Skeletal muscle tissue (tissue), 5 donors: ENCODE measurements at places on chromosomes 7 and 10. TPM values are rescaled to one million over a fixed set of nuclear protein-coding genes. Genes with fewer than 3 reads are reported as not detected.

Gene ZNF92
- 4.7 TPM for total RNA-seq

Gene C10orf105
- total RNA-seq = not detected

Gene CCDC172
- not detected for total RNA-seq

Gene MKI67
- total RNA-seq = 6.3 TPM

Gene TMEM140
- 1.6 TPM for total RNA-seq

Gene INSYN2A
- under 0.01 TPM for total RNA-seq

Gene HOXA4
- total RNA-seq = 2.1 TPM

Gene AKR1C8
- total RNA-seq = not detected

Gene SFTPD
- total RNA-seq = not detected

Gene WIPF3
- 4.7 TPM for total RNA-seq

Gene GATA3
- 0.52 TPM for total RNA-seq

Gene TMEM130
- 0.52 TPM for total RNA-seq

Gene CHCHD3
- total RNA-seq = 90.8 TPM

Gene ADCYAP1R1
- total RNA-seq = 7.8 TPM

Gene ZNF365
- total RNA-seq = under 0.01 TPM

Gene FKBP6
- under 0.01 TPM for total RNA-seq

Gene VWA2
- total RNA-seq = not detected

Gene EIF5AL1
- total RNA-seq = under 0.01 TPM

Gene MPP7
- total RNA-seq = 5.7 TPM

Gene ANK3
- total RNA-seq = 110 TPM

Gene HOXA3
- total RNA-seq = 3.7 TPM

Gene JAZF1
- total RNA-seq = 7.3 TPM

Gene FOXP2
- total RNA-seq = 10.4 TPM

Gene ZNF479
- not detected for total RNA-seq

Gene ZNF485
- 3.7 TPM for total RNA-seq

Gene CTTNBP2
- 1.6 TPM for total RNA-seq

Gene MBLAC1
- 1.0 TPM for total RNA-seq

Gene GPNMB
- 49.6 TPM for total RNA-seq

Gene GLI3
- 13.6 TPM for total RNA-seq

Gene MYL10
- total RNA-seq = 8.4 TPM

Gene LRMDA
- 7.3 TPM for total RNA-seq

Gene FAM13C
- 31.8 TPM for total RNA-seq

Gene MTURN
- 74.6 TPM for total RNA-seq

Gene CYP26A1
- 0.52 TPM for total RNA-seq

Gene CTBP2
- total RNA-seq = 32.9 TPM

Gene SLC26A5
- not detected for total RNA-seq

Gene RBP3
- not detected for total RNA-seq

Gene CNPY1
- total RNA-seq = 0.52 TPM

Gene LMTK2
- 8.4 TPM for total RNA-seq

Gene CALML5
- total RNA-seq = not detected

Gene NUTM2E
- total RNA-seq = not detected

Gene ANXA8L1
- total RNA-seq = 0.52 TPM

Gene TBX20
- total RNA-seq = 1.0 TPM

Gene SLC29A4
- 6.3 TPM for total RNA-seq

Gene LIPM
- total RNA-seq = under 0.01 TPM

Gene TDRD1
- 0.52 TPM for total RNA-seq

Gene MINDY4
- 7.8 TPM for total RNA-seq

Gene NPC1L1
- total RNA-seq = not detected

Gene HACD1
- 66.8 TPM for total RNA-seq

Gene SPDYE3
- total RNA-seq = not detected

Gene TLX1
- not detected for total RNA-seq

Gene AGBL3
- 4.2 TPM for total RNA-seq

Gene VSIR
- 13.6 TPM for total RNA-seq

Gene TMEM176A
- total RNA-seq = 11.0 TPM

Gene H2BK1
- total RNA-seq = not detected
